ENCODE measurements at places on chromosomes 16 and 17. TPM values are rescaled to one million over a fixed set of nuclear protein-coding genes. Genes with fewer than 3 reads are reported as not detected.

The CORO7 gene
- total RNA-seq: 21.3 TPM

The OTOP3 gene
- not detected for total RNA-seq

The SLC6A4 gene
- total RNA-seq: 0.30 TPM

The NTN3 gene
- total RNA-seq: 0.30 TPM

The FOXO3B gene
- 3.1 TPM for total RNA-seq

The ALOX12 gene
- not detected for total RNA-seq

The CCDC154 gene
- total RNA-seq: 1.7 TPM

The ZNF598 gene
- total RNA-seq: 57.4 TPM

GRCh38 chr17:41959336-41960095, 7.1 kb upstream of the CNP start:
- no peak overlapping the region for H3K27ac ChIP-seq
- peak; percentile 27 for DNase-seq
- H3K4me3 ChIP-seq: no peak overlapping the region
- H3K36me3 ChIP-seq: no peaks in the 10 kb centered on the region
- H3K27me3 ChIP-seq: no peaks in the 10 kb centered on the region
- H3K4me1 ChIP-seq: no peaks in the 10 kb centered on the region

GRCh38 chr16:29007730-29008593, 23.1 kb downstream of the LAT start:
- no peak overlapping the region for H3K27ac ChIP-seq
- H3K27me3 ChIP-seq: no peaks in the 10 kb centered on the region
- H3K4me1 ChIP-seq: peaks cover 5% of the 10 kb centered on the region
- H3K36me3 ChIP-seq: no peaks in the 10 kb centered on the region
- no peak overlapping the region for H3K4me3 ChIP-seq

DNA sequence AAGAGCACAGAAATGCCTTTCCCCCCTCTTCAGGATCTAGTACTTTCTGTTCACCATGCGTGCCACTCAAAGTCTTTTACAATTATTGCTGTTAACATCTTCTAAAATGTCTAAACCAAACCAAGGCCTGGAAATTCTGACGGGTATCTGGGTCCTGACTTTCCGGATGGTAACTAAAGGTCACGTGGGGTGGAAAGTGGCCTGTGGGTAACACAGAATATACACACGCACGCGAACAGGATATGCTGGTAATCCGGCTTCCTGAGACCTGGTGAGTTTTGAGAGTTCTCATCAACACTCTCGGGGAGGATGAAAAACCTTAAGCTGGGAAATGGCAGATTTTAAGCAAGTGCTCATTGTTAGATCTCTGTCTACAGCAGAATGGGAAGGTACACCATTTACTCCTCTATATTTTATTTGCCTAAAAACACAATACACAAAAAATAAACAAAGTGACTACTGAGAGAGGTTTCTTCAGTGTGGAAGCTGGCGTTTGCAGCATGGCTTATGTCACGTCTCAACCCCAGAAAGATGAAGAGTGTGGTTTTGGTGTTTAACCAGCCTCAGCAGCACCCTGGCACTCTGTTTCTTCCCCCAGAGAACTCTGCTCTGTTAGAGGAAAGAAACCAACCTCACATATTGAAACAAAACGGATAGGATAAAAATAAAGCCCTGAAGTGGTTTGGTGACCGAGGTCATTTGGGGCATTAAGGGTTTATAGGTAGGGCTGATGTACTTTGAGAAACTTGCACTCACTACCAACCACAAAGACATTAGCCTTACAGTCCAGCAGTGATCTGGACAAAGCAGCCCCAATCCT, 37.3 kb downstream of the SMG6 start:
- no peak overlapping the region for H3K27ac ChIP-seq
- no peaks in the 10 kb centered on the region for H3K27me3 ChIP-seq
- H3K36me3 ChIP-seq: no peaks in the 10 kb centered on the region
- DNase-seq: no peak
- H3K4me3 ChIP-seq: no peak overlapping the region
- H3K4me1 ChIP-seq: peaks cover 5% of the 10 kb centered on the region

- DNase-seq: no peak
- H3K4me1 ChIP-seq: no peaks in the 10 kb centered on the region
- no peaks in the 10 kb centered on the region for H3K36me3 ChIP-seq
- no peak overlapping the region for H3K4me3 ChIP-seq
Observed at GRCh38 chr16:10777356-10777755, 33.7 kb downstream of the NUBP1 start.

GRCh38 chr16:18803569-18804462, 2.5 kb upstream of the ARL6IP1 start:
- no peak for DNase-seq
- H3K36me3 ChIP-seq: peaks cover 14% of the 10 kb centered on the region
- H3K4me1 ChIP-seq: peaks cover 7% of the 10 kb centered on the region
- H3K27me3 ChIP-seq: no peaks in the 10 kb centered on the region
- H3K4me3 ChIP-seq: no peak overlapping the region

- no peaks in the 10 kb centered on the region for H3K4me1 ChIP-seq
- H3K27ac ChIP-seq: no peak overlapping the region
- H3K36me3 ChIP-seq: peaks cover 11% of the 10 kb centered on the region
- no peak for DNase-seq
- H3K27me3 ChIP-seq: no peaks in the 10 kb centered on the region
- no peak overlapping the region for H3K4me3 ChIP-seq
Observed at GRCh38 chr16:56363181-56363716, 62.1 kb downstream of the AMFR start.

- no peak overlapping the region for H3K27ac ChIP-seq
- H3K36me3 ChIP-seq: no peaks in the 10 kb centered on the region
Observed at GRCh38 chr17:73262676-73263642, 1.3 kb upstream of the CPSF4L start.

- DNase-seq: no peak
- no peaks in the 10 kb centered on the region for H3K4me1 ChIP-seq
- no peaks in the 10 kb centered on the region for H3K27me3 ChIP-seq
- no peaks in the 10 kb centered on the region for H3K36me3 ChIP-seq
- no peak overlapping the region for H3K4me3 ChIP-seq
- no peak overlapping the region for H3K27ac ChIP-seq
Observed at GRCh38 chr17:83179374-83179773, 100.0 kb downstream of the METRNL start.

DNA sequence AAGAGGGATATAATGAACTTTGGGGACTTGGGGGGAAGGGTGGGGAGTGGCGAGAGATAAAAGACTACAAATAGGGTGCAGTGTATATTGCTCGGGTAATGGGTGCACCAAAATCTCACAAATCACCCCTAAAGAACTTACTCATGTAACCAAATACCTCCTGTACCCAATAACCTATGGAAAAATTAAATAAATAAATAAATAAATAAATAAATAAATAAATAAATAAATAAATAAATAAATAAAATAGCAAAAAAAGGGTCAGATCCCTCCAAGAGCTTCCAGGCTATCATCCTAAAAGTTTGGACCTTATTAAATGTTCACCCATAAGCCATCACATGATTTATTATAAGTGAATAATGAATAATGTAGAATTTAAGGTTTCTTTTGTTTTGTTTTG, 636.1 kb upstream of the C16orf82 start:
- DNase-seq: no peak
- no peaks in the 10 kb centered on the region for H3K4me1 ChIP-seq
- no peak overlapping the region for H3K4me3 ChIP-seq
- no peaks in the 10 kb centered on the region for H3K36me3 ChIP-seq

DNA sequence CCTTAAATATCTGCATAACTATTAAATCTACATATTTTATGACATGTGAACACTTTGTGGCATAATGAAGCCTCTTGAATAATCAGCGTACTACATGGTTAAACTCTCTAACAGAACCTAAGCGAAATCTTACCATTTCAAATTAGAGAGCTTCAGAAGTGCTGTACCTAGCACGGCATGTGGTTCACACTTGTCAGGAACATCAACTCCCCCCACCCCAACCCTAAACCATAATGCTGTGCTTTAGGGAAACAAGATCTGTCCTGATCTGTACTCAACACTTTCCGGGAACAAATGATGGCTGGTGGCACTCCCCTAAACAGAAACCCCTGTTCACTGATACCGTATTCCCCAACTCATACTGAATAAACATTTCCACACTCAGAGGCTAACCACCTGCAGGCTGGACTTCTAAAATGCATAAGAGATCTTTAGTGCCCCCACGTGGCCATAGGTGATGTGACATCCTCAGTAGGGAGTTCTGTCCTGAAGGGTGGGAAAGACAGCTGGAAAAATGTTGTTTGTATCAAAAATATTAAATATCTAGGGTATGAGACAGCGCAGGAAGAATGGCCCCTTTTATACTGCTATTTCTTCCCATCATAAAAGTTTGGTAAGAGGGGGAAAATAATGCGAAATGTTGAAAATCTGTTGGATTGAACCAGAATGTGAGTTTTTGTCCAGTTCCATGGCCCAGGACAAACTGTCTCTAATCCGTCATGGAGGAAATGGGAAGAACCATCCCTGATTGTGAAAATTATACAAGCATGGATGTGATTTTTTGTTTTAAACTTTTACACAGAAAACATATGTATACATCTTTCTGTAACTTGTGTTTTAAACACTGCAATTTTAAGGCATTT, 88.6 kb downstream of the USP31 start:
- peak; percentile 47 for DNase-seq
- no peak overlapping the region for H3K4me3 ChIP-seq
- no peaks in the 10 kb centered on the region for H3K4me1 ChIP-seq
- peaks cover 5% of the 10 kb centered on the region for H3K27me3 ChIP-seq
- no peak overlapping the region for H3K27ac ChIP-seq

- H3K27me3 ChIP-seq: no peaks in the 10 kb centered on the region
- H3K4me1 ChIP-seq: peaks cover 32% of the 10 kb centered on the region
- no peak for DNase-seq
- peak overlapping the region; percentile 96 for H3K4me3 ChIP-seq
- H3K27ac ChIP-seq: peak overlapping the region; percentile 96
Observed at GRCh38 chr17:81712468-81713003, 452 bp downstream of the SLC25A10 start.

DNA sequence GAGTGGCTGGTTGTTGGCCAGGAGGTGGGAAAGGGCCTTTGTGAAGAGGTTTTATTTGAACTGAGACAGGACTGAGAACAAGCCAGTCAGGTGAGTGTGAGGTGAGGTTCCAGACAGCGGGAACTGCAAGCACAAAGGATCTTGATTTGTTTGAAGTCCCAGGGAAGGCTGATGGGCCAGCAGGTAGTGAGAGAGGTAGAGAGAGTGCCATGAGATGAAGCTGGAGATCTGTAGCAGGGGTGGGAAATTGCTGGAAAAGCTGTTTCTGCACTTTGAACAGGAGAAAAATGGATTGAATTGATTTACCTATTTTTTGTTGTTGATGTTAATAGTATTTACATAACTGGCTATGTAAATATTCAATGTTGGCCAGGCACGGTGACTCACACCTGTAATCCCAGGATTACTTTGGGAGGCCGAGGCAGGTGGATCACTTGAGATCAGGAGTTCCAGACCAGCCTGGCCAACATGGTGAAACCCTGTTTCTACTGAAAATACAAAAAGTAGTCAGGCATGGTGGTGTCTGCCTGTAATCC, 7.7 kb upstream of the DCTPP1 start:
- H3K4me3 ChIP-seq: no peak overlapping the region
- H3K27ac ChIP-seq: no peak overlapping the region
- H3K27me3 ChIP-seq: no peaks in the 10 kb centered on the region
- H3K36me3 ChIP-seq: no peaks in the 10 kb centered on the region

DNA sequence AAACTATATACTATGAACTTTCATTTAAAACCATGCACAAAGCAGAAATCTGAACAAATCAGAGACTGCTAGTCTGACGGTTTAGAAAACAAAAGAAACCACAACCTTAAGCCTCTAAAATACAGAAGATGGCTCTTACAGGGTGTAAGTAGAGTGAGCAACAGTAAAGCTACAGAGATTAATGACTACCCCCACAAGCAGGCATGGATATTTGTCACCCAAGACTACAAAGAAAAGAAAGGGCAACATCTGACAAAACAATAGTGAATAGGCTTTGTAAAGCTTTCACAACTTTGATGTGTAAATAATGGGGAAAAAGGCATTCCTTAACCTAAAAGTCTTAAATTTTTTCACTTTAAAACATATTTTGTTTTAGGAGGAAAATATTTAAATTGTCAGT, 75.0 kb downstream of the SPAG9 start:
- H3K4me1 ChIP-seq: no peaks in the 10 kb centered on the region
- no peak overlapping the region for H3K27ac ChIP-seq
- no peak overlapping the region for H3K4me3 ChIP-seq
- no peaks in the 10 kb centered on the region for H3K36me3 ChIP-seq
- no peak for DNase-seq

DNA sequence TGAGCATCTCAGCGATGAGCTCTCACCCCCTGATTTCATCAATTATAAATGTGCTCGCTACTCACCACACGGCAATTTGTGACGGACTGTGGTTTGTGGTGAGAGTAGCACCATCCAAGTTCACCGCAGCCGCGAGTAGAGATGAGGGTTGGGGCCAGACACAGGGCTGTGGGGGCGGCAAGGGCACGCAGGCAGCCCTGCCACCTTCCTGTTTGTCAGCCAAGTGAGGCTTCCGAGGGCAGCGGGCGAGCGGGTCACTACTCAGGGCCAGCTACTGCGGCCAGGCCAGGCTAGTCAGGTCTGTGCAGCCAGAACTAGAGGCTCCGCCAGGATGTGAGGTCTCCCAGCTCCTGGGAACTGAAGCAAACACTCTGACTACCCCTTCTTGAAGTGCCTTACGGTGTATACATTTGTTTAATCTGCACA, 39.6 kb upstream of the MEOX1 start:
- H3K27me3 ChIP-seq: no peaks in the 10 kb centered on the region
- no peak overlapping the region for H3K27ac ChIP-seq
- peaks cover 22% of the 10 kb centered on the region for H3K4me1 ChIP-seq

Measured in HCT116 (cell line).